ENCODE measurements at places on chromosomes 7 and 10.

DNA sequence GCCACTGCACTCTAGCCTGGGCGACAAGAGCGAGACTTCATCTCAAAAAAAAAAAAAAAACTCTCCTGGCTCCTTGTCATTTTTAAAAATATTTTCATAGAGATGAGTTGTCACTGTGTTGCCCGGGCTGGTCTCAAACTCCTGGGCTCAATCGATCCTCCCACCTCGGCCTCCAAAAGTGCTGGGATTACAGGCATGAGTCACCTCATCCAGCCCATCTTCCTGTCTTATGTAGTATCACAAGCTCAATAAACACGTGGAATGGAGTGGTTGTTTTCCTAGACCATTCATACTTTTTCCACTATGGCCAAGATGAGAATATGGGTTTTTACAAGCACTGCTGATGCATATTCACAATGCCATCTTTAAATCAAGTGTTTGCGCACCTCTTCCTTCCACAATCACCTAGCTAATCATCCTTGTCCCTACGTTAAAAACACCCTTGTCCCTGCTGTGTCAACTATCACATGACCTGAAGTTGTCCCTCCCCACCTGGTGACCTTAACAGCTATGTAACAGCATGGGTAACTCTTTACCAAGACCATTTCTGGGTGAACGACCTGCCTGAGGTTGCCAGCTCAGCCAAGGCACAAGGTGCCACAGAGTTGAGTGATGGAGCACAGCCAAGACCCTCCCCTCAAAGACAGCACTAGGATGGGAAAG lies 21.3 kb downstream of the DLG5 start:
- DNase-seq, result no peak

- no peak for DNase-seq
Measured at GRCh38 chr10:110876000-110876399, 4.3 kb downstream of the PDCD4 start.

DNA sequence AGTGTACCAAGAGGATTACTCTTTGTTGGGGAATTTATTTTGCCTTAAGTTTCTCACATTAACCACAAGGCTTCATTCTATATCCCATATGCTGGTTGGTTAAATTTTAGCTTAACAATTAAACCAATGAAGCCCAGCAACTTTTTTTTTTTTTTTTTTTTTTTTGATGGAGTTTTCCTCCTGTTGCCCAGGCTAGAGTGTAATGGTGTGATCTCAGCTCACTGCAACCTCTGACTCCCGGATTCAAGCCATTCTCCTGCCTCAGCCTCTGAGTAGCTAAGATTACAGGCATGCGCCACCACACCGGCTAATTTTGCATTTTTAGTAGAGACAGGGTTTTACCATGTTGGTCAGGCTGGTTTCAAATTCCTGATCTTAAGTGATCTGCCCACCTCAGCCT lies 75.0 kb upstream of the MKX start:
- no peak for DNase-seq

DNA sequence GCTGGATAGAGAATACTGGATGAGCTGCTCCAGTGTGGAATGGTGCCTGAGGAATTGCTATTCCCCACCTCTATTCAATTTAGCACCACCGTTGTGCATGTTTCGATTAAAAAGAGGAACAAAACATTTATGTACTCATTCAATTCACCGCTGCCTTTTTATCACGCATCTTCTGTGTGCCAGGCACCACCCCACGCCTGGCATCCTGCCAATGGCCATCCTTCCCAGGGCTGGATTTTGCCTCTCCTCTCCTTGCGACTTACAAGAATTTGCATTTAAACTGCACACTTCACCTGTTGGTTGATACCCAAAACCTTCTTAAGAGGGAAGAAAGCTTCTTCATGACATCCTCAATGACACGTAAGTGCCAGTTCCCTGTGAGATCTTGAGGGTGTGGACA lies 110.2 kb upstream of the DPP6 start:
- no peak for DNase-seq

- DNase-seq, result no peak
Measured at GRCh38 chr7:818031-818699, 14.1 kb upstream of the SUN1 start.

GRCh38 chr10:100130831-100131230 lies 49.2 kb upstream of the CPN1 start:
- DNase-seq, result no peak

DNA sequence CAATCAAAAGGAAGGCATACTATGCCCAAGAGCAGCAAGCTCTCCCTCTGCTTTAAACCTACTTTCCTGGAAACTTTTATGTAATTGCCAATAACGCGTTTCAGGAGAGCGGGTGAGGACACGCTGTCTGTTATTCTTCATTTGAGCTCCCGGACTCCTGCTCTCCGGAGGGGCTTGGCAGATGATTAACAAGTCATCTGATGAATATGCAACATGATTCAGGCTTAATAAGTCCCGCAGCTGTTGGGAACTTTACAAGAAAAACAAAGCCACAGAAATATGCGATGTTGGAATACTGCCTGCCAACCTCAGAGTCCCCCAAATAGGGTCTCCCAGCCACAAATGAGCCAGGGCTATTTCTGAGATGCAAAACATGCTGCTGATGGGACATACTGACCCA lies 348.0 kb downstream of the GPAM start:
- DNase-seq, result no peak

- DNase-seq, result no peak
Measured at GRCh38 chr7:22718911-22719420, 8.0 kb upstream of the IL6 start.

DNA sequence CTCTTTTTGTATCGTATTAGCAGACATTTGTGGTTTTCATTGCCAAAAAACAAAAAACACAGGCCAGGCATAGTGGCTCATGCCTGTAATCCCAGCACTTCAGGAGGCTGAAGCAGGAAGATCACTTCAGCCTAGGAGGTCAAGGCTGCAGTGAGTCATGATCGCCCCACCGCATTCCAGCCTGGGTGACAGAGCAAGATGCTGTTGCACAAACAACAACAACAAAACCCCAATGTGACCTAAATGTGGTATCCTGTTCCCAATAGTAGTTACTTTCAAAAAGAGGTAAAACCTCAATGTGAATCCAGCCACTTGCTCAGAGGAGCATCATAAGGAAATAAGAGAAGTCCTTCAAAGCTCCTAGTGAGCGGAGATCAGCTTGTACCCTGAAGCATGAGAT lies 45.8 kb upstream of the SKAP2 start:
- peak; percentile 37 for DNase-seq

DNA sequence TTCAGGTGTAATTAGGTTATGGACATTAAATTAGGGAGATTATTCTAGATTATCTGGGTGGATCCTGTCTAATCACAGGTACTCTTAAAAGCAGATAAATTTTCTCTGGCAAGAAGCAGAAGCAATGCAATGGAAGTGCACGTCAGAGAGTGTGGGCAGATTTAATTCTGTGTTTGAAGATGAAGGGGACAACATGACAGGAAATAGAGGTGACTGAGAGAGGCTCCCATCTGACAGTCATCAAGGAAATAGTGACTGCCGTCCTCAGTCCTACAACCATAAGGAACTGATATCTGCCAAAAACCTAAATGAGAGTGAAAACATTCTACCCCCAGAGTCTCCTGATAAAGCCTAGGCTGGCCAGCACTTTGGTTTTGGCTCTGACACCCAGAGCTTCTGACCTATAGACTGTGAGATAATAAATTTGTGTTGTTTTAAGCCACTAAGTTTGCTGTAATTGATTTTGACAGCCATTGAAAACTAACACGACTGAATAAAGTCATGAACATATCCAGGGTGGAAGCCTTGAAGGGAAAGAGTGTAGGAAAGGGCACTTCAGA lies 30.5 kb upstream of the DDX50 start:
- DNase-seq, result no peak

DNA sequence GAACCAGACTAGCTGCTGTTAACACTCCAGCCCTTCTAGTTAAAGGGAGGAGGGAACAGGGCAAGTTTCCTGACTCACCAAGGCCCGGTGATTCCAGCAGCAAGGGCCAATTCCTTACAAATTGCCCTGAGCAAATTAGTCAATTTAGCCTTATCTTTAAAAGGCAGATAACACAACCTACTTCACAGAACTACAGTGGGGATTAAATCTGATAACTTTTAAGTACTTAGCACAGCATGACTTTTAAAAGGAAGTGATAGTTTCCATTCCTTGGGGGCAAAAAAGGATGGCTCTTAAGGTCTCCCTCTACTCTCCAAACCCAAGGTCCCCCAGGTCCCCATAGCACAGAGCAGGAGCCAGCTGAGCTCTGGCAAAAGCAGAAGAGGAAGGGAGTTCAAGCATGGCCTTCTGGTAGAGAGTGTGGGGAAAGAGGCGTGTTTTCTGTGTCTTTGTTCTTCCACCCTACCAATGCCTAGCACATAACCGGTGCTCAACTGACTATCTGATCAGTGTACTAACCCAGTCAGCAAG lies 4.0 kb downstream of the CDCA7L start:
- peak; percentile 77 for DNase-seq

DNA sequence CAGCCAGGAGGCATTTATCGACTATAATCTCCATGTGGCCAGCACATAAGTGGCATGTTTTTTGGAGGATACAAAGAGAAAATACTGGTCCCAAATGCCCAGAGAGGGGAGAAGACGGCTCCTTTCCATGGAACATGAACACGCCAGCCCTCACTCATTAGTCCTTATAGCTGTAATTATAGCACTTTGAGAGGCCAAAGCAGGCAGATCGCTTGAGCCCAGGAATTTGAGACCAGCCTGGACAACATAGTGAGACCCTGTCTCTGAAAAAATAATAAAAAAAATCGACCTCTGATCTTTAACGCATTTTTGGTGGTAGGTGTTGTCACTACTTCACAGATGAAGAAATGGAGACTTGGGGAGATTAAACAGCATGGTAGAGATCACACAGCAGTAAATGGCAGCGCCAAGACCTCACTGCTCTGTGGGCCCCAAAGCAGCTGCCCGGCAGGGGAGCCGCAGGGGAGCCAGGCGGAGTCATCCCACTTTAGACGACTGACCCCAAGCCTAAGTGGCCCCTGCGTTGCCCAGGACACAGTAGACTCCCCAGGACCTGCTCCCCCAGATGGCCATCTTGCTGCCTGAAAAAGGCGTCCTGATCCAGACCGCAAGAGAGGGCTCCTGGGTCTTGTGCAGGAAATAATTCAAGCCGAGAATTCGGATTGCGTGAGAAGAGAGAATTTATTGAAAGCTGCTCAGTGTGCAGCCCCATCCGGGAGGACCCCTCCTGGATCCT lies 21.2 kb upstream of the PRKAG2 start:
- no peak for DNase-seq

DNA sequence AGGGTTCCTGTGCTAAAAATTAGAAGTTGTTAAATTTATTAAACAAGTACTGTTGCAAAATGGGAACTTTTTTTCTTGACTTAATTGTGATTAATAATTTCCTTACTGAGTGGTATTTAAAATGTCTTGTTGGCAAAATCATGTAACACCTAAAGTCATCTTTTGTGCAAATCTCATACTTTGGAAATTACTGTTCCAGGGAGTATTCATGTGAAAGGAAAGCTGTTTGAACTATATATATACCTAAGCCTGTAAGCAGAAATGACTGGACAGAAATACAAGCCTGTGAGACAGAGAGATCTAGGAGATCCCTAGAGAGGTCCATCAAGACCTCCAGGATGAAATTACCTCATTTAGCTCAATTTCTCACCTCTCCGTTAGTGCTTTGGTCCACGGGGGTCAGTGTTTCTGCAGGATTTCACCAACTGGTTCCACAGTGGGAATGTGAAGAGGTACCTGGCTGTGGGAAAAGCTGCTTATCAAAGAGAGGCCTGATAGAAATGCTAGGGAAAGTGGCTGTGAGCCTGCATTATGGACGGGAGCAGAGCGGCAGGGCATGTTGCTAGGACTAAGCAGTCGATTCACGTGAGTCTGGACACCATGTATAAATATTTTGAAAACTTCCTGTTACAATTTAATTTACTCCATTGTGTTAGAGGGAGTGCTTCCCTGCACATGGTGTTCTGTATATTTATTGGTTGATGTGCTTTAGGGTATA lies 7.9 kb downstream of the LUC7L2 start:
- DNase-seq, result no peak

DNA sequence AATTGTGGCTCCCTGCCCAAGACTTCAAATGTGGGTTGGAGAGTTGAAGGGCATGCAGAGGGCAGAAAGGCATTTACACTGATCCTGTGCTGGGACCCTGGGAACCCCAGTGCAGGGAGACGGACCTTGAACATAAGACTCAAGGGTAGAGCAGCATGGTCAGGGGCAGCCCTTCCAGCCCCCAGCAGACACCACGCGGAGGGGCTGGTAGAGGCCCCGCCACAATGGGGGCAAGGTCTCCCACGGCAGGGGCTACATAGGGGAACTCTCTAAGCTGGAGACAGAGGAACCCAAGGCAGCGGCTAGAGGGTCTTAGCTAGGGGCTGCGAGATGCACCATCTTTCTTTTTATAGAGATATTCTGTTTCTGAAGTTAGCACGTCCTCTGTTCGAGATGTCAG lies 45.2 kb upstream of the EBF3 start:
- DNase-seq, result no peak

GRCh38 chr10:79044846-79045245 lies 23.9 kb upstream of the ZMIZ1 start:
- no peak for DNase-seq

DNA sequence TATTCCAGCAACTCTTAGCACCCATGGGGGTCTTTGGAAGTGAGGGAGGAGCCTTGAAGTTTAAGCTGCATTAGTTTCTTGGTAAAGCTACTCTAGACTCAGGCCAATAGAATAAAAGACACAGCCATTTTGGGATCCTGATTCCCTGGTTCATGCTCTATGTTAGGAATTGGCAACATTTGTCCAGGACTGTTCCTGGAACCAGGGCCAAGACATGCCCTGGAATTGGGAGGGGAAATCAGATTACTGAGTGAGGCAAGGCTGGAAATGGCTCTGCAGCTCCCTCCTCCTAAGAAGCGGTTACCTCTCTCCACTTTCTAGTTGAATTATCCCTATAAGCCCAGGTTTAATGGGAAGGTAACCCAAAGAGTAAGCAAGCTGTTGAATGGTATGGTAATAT lies 14.2 kb upstream of the BMPR1A start:
- no peak for DNase-seq

- no peak for DNase-seq
Measured at GRCh38 chr10:103428989-103429643, 23.1 kb downstream of the CALHM2 start.

- no peak for DNase-seq
Measured at GRCh38 chr10:22219308-22219707, 1.5 kb upstream of the EBLN1 start.

Measured in ELF-1 (cell line).